GM04503 (cell line): ENCODE measurements at places on chromosomes 12 and 14.

DNA sequence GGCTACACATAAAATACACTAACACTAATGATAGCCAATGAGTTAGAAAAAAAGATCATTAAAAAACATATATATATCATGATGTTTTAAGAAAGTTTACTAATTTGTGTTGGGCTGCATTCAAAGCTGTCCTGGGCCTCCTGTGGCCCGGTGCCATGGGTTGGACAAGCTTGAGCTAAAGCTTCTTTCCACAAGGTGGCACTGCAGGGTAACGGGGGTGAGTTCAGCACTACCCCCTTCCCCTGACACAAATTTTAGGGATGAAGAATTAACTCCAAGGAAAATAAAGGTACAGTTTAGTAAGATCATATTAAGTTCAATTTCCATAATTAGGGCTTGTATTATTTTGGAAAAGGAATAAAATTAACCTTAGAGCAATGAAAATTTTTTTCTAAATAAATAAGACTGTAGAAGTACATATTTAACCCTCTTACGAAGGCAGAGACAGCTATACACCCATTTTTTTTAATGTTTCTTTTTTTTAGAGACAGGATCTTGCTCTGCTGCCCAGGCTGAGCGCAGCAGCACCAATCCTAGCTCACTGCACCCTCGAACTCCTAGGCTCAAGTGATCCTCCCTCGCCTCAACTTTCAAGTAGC lies 38.9 kb downstream of the PPP1R13B start:
- no peak for DNase-seq

DNA sequence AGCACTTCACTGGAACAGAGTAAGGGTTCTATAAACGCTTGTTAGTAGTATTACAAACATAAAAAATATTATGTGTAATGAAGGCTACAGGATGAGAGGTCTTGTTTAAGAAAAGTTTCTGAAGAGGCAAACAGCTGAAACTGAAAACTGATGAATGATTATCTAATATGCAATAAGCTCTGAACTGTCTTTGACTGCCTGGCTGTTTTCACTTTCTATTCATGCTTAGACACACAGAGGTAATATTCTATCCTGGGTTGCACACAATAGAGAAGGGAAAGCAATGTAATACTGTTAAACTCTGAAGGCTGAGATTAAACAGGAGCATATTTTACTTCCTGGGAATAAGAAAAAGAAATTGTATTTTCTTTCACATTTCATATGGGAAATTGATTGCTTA lies 251.3 kb downstream of the ALX1 start:
- DNase-seq: no peak

- DNase-seq: no peak
These were observed 207.9 kb downstream of the NUAK1 start for GRCh38 chr12:105930557-105931503.

DNA sequence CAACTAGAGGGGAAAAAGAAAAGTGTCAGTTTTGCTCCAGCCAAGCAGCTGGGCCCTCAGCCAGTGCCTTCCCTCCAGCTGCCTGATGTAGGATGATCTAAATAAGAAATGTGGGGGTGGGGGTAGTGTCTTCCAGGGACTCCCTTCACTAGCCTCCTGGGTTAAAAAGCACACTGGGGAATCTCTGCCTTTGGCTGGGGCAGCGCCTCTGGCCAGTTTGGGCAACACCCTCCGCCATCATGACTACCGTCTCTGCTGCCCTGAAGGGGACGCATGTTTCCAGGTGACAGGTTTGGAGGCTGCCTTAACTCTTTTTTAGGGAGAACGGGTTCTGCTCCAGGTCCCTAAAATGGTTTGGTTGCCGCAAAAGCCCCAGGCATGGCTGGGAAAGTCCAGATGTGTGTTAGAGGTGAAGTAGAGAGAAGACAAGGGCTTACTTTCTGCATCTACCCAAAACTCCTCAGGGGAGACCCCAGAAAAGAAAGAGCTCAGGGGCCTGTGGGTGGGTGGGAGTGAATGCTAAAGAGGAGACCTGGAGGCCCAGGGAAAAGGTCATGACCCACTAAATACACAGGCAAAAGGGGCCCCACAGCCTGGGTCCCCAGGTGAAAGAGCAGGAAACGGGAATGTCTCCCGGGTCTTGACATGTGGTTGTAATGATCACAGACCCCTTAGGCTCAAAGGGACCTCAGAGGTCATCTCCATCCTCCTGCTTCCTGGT lies 132.8 kb upstream of the CCND2 start:
- no peak for DNase-seq

GRCh38 chr12:114789821-114790220 lies 105.8 kb upstream of the TBX3 start:
- DNase-seq: no peak

- DNase-seq: no peak
These were observed 3.6 kb upstream of the PTGER2 start for GRCh38 chr14:52310541-52310940.

GRCh38 chr14:30596935-30597334 lies 25.2 kb upstream of the SCFD1 start:
- DNase-seq: no peak
